ENCODE measurements at places on chromosomes 2 and 18.

DNA sequence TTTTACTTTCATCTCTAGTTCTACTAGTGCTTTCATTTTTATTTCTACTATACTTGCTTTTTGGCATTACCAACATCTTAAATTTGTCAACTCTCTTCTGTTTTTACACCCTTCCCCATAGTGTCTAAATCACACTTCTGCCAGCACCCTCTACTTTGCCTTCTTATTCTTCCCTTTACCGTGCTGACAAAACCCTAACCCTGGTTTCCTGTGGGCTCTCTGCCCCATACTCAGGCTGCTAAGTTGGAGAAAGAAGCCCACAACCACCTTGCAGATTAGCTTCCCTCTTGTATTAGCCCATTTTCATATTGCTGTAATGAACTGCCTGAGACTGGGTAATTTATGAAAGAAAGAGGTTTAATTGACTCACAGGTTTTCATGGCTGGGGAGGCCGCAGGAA is 24.8 kb downstream of the GIGYF2 start:
- no peak for DNase-seq

DNA sequence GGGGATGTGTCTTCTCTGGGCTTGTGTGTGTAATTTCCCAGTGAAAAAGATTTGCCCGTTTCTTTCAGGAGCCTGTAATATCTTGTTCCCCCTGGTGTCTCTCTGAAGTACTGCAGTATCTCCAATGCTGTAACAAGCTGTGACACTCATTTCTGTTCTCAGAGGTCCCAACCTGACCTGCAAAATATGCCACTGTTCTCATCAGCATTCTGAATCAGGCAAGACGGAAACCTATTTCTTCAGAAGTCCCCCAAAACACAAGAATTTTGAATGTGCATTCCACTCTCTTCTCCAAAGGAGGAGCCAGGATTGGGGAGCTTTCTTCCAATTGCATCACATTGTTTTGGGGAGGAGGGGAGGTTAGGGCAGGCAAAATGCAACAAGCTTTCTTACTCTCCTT is 77.0 kb upstream of the CNGA3 start:
- peak; percentile 48 for DNase-seq

DNA sequence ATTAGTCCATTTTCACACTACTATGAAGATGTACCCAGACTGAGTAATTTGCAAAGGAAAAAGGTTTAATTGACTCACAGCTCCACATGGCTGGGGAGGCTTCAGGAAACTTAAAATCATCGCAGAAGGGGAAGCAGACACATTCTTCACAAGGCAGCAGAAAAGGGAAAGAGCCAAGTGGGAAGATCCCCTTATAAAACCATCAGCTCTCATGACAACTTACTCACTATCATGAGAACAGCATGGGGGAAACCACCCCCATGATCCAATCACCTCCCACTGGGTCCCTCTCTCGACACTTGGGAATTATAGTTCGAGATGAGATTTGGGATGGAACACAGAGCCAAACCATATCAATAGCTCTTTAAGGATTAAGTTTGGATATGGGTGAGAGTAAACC is 246.1 kb upstream of the CYRIA start:
- no peak for DNase-seq

GRCh38 chr2:75555701-75556100 is 5.0 kb downstream of the EVA1A start:
- DNase-seq = no peak

DNA sequence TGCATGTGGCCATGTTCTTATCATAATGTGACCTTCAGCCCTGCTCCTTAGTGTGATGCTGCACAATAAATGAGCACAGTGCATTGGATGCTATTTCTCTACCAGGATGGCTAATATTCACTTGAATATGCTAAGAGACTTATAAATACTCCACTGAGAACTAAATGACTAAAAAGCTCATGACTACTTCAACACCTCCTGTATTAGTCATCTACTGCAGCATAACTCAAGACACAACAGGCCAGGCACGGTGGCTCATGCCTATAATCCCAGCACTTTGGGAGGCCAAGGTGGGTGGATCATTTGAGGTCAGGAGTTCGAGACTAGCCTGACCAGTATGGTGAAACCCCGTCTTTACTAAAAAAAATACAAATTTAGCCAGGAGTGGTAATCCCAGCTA is 213.4 kb downstream of the RND3 start:
- no peak for DNase-seq

GRCh38 chr2:83394134-83394904 is 1064.8 kb downstream of the SUCLG1 start:
- DNase-seq = no peak

GRCh38 chr2:238439917-238440316 is 13.2 kb downstream of the ASB1 start:
- DNase-seq = no peak

- DNase-seq = no peak
These were observed 27.3 kb downstream of the RFTN2 start for GRCh38 chr2:197647961-197648690.

DNA sequence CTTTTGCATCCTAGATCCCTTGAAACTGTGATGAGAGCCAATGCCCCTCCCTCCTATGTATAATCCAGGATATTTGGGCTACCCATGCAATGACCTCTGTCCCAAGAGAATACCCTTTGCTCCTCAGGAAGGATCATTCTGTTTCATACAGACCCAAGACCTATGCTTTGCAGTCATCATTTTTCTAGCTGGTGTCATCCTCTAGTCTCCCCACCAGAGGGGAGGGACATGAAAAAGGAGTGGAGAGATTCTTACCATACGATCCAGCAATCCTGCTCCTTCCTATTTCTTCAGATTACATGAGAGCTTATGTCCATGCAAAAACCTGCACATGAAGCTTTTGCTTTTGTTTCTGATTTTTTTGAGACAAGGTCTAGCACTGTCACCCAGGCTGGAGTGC is 13.8 kb upstream of the GIGYF2 start:
- no peak for DNase-seq

GRCh38 chr18:59549503-59550173 is 147.6 kb downstream of the CCBE1 start:
- no peak for DNase-seq

GRCh38 chr2:204104811-204105210 is 168.2 kb downstream of the ICOS start:
- no peak for DNase-seq

DNA sequence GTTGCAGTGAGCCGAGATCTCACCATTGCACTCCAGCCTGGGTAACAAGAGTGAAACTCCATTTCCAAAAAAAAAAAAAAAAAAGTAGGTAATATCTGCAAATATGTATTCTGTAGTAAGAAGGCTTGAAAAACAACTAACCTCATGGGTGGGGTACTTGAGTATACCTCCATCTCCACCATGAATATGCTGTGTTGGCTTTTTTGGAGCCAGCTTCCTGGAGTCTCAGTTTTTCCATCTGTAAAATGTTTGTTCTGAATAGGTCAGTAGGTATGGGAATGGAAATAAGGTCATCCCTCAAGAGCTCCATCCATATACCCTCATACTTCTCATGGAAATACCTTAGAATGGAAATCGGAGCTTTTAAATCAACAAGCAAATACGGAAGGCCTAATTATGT is 430.0 kb upstream of the FAM98A start:
- DNase-seq = no peak

DNA sequence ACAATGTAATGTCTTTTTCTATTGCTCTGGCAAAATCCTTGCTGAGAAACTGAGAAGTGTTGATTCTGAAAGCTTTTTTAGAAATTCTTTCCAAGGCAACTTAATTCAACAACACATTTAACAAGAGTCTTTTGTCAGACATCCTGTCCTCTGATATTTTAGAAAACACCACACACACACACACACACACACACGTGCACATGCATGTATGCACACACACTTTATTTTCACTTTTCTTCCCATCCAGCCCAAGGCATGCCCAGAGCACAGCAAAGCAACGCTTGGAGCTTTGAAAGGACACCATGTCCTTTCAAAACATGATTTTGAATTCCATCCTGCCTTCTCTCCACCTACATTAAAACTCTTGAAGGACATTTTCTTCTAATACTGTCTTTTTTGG is 116.1 kb downstream of the ATL2 start:
- no peak for DNase-seq

GRCh38 chr2:163878718-163879117 is 142.9 kb upstream of the FIGN start:
- DNase-seq = peak; percentile 14

GRCh38 chr18:44437603-44438002 is 243.1 kb upstream of the SETBP1 start:
- no peak for DNase-seq

DNA sequence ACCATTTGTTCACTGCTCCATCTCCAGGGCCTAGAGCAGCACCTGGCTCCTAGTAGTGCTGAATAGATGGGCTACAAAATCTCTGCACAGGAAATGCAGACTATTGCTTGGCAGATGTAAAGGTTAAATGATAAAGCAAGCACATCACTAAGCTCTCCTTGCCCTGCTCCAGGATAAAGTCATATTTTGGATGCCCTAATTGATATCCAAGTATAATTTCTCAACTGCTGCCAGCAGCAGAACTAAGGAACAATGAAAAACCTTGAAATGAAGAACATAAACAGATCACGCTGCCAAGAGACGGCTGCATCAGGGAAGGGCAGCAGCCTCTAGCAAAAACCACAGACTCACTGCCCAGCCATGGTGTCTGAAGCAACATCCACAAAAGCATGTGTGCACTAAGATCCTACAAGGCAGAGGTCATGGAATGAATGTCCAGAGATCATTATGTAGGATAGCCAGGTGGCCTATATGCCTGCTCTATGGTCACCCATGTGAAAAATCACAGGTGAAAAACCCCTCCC is 134.7 kb downstream of the TMEM163 start:
- DNase-seq = no peak

GRCh38 chr2:1976728-1977416 is 232.6 kb upstream of the PXDN start:
- DNase-seq = no peak

DNA sequence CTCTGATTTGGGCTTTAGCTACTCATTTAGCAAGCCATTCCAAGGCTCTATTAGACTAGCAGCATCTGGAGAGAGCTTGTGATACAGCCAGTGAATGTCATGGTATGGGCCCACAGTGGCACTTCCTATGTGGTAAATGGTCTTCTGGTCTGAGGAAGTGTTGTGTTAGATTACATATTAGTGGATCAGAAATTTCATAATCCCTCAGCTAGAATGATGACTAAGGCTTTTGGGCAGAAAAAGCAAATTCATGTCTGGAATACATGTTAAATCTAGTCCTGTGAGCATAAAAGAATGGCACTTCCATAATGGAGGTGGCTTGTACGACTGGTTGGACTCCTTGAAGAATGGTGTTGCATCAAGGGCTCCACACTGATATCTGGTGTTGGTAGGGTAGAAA is 436.8 kb upstream of the CWC22 start:
- no peak for DNase-seq

DNA sequence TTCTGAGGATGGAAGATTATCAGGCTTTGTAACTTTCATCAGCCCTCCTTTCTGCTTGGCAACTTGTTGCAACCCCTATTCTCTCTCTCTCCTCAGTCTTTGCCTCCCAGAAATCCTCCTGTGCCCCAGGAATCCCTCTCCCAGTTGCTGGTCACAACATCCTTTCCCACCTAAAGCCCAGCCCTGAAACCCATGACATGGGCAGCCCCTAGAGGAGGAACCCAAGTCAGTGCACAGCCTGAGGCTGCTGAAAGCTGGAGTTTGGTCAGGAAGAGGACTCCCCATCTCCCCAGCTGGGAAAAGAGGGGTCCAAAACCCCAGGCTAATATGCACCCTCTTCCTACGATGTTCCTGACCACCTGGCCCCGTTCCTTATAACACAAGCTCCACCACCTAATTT is 29.5 kb downstream of the PKDCC start:
- no peak for DNase-seq

- DNase-seq = peak; percentile 49
These were observed 314.8 kb downstream of the MBD2 start for GRCh38 chr18:53909668-53910067.

DNA sequence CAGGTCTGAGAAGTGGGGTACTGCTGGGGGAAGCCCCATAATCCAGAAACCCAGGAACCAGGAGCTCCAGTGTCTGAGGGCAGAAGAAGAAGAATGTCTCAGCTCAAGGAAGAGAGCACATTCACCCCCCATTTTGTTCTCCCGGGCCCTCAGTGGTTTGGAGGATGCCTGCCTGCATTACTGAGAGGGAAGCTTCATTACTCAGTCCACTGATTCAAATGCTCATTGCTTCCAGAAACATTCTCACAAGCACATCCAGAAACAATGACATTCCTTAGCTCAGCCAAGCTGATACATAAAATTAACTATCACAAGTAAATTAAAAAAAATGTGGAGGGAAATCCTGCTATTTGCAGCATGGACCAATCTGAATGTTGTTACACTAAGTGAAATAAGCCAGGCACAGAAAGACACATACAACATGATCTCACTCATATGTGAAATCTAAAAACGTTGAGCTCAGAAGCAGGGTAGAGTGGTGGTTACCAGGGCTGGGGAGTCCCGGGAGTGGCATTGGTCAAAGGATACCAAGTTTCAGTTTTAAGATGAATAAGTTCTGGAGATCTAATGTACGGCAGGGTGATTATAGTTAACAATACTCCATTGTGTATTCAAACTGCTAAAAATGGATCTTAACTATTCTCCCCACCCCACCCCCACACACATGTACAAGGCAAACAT is 459.3 kb downstream of the GALR1 start:
- DNase-seq = no peak

- DNase-seq = no peak
These were observed 705.3 kb downstream of the SOCS6 start for GRCh38 chr18:70994116-70994515.
